Osteocyte (in vitro differentiated cells): ENCODE measurements at places on chromosomes 1 and 21.

DNA sequence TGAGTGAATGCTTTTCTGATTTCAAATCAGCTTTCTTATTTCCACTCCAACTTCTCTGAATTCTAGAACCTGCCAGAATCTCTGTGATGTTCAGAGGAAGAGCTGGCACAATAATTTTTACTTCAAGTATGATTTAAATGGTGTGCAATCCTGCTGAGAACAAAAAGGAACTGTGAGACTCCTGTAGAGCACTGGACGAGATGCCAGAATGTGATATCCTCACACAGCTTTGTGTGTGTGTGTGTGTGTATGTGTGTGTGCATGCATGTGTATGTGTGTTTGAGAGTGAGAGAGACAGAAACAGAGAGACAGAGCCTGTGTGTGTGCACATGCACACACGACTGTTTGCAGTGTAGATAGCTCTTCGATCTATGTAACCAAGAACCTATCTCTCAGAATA is 713.6 kb upstream of the ZP4 start:
- no peaks in the 10 kb centered on the region for H3K27me3 ChIP-seq
- H3K4me3 ChIP-seq = no peak overlapping the region
- no peaks in the 10 kb centered on the region for H3K4me1 ChIP-seq
- no peak for DNase-seq
- H3K36me3 ChIP-seq = no peaks in the 10 kb centered on the region
- no peak overlapping the region for H3K27ac ChIP-seq

DNA sequence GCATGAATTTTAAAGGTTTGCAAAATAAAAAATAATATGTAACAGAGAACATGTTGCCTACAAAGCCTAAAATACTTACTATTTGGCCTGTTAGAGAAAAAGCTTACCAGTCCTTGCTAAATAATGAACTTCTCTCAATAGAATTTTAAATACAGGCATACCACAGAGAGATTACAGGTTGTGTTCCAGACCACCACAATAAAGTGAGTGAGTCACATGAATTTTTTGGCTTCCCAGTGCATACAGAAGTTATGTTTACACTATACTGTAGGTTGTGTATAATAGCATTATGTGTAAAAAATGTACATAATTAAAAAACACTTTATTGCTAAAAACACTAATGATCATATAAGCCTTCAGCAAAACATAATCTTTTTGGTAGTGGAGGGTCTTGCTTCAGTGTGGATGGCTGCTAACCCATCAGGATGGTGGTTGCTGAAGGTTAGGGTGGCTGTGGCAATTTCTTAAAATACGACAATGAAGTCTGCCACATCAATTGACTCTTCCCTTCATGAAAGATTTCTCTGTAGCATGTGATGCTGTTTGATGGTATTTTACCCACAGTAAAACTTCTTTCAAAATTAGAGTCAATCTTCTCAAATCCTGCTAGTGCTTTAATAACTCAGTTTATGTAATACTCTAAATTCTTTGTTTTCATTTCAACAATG is 48.6 kb downstream of the SCYL3 start:
- H3K27ac ChIP-seq = no peak overlapping the region
- H3K27me3 ChIP-seq = no peaks in the 10 kb centered on the region
- H3K4me3 ChIP-seq = no peak overlapping the region
- H3K4me1 ChIP-seq = no peaks in the 10 kb centered on the region
- peaks cover 54% of the 10 kb centered on the region for H3K36me3 ChIP-seq

- no peaks in the 10 kb centered on the region for H3K36me3 ChIP-seq
- no peak overlapping the region for H3K4me3 ChIP-seq
- peaks cover 8% of the 10 kb centered on the region for H3K27me3 ChIP-seq
- no peak for DNase-seq
- H3K4me1 ChIP-seq = no peaks in the 10 kb centered on the region
- no peak overlapping the region for H3K27ac ChIP-seq
These were observed 122.5 kb downstream of the ATG4C start for GRCh38 chr1:62906428-62906886.

DNA sequence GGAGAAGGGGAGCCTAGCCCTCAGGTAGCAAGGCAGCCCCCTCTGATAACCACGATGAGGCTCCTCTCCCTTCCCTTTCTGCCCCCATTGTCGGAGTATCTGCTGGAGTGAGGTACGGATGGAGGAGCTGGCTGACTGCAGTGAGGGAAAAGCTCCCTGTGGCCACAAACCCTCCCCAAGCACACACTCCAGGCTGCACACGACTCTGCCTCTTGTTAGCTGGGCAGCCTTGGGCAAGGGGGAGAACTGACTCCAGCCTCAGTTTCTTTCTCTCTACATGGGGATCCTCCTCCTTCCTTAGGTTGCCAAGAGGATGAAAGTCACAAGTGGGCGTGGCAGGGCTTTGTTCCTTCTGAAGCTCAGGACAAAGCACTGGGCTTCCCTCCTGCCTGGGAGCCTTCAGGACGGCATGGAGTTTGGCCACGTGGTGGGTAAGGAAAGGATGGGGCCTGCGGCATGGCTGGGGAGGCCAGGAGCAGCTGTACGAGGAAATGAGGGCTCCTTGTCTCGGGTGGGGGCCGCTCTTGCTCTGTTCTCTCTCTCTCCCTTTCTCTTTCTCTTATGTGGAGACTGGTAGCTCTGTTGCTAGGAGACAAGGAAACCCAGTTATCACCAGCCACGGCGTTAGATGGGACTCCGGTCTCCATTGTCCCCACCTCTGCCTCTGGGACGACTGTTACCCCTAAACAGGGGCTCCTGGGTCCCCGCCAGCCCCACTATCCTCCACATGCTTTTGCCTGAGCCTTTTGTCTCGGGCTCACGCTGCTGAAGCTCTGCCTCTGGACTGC is 39.7 kb downstream of the LRP8 start:
- peaks cover 9% of the 10 kb centered on the region for H3K4me1 ChIP-seq
- H3K27ac ChIP-seq = no peak overlapping the region
- DNase-seq = no peak
- no peak overlapping the region for H3K4me3 ChIP-seq

DNA sequence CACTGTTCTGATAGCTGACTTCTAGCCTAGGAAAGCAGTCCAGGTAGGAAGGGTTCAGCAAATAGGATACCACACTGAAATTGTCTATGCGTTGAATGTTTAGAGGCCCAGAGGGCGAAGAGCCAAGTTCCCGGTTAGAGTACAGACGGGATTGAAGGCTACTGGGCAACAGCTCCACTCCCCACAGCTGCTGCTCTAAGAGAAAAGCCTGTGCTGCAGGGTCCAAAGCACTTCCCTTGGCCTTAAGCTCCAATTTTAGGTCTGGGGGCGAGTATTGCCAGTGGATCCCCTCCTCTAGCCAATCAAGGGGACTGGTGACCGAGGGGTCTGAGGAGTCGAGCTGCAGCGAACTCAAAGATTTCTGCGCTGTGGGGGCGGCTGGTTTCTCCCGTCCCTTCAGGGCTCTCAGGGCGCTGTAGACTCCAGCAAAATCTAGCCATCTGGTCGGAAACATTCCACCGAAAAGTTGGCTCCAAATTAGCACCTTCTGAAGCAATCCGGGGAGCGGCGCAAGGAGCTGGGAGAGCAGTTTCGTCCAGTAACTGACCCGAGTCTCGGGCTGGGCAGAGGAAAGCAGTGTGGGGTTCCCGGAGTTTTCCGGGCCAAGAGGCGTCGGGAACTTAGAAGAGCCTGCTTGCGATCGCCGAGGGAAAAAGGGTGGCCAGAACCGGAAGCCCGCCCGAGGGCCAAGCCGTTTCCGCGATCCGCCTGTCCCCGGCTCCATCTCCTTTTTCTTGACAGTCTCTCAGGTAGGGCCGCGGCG is 748 bp downstream of the PPP1R15B start:
- peak overlapping the region; percentile 100 for H3K27ac ChIP-seq
- H3K4me3 ChIP-seq = peak overlapping the region; percentile 98

DNA sequence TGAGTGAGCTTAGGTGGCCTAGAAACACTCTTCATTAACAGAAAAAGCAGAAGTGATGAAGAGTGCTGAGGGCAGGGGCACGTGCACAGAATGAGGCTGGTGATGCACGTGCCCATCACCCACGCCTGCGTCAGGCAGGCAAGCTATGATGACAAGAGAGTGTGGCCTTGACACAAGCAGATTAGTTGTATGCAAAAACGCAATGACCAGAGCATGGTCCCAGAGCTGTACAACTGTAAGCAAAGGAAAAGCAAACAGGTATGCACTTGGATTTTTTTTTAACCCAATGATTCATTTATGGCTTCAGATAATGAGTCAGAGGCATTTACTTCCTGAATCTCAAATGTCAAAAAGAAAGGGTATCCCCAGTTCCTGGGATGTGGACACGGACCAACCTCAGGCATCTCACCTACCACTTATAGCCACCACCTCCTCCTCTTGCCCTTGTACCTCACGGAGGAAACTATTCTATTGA is 9.1 kb upstream of the TMEM61 start:
- no peak overlapping the region for H3K27ac ChIP-seq
- H3K4me1 ChIP-seq = peaks cover 13% of the 10 kb centered on the region
- DNase-seq = no peak
- H3K27me3 ChIP-seq = no peaks in the 10 kb centered on the region
- no peaks in the 10 kb centered on the region for H3K36me3 ChIP-seq

DNA sequence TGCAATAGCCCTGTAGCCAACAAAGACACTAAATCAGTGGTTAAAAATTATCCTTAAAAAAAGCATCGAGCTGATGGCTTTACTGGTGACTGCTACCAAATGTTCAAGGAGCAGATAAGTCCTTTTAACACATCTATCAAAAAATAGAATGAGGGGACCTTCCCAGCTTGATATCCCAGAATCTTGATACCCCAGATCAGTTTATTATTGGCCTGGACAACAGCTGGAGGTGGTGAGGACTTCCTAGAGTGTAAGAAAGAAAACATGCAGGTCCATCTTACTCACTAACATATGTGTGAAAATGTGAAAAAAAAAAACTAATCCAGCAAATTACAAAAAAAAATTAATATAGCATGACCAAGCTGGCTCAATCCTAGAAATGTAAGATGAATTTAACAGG is 21.3 kb downstream of the CHIT1 start:
- H3K4me3 ChIP-seq = no peak overlapping the region
- no peaks in the 10 kb centered on the region for H3K36me3 ChIP-seq
- H3K27me3 ChIP-seq = peaks cover 56% of the 10 kb centered on the region

DNA sequence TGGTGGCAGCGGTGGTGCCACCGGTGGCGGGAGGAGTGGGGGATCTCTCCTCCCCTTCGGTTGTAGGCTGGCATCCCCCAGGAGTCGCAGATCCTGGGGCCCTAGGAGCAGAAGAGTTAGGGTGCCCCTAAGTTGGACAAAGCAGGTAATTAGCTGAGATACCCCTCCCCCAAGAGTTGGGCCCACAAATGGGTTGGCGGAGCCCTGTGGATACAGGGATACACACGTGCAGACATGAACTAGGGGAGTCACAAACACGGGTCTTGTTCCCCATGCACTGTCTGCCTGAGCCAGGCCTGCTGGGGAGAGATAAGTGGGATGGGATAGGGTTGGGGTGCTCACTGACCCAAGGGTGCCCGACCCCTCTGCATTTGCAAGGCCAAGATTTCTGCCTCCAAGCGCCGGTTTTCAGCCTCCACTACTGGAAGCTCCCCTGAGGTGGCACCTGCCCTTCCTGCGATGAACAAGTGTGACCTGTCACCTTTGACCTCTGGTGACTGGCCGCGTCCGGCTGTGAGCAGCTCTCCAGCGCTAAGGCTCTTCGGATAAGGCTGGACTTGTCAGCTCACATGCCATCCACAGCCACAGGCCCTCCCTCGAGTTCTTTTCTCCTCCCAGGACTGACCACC is 1.8 kb downstream of the CCDC17 start:
- H3K4me1 ChIP-seq = no peaks in the 10 kb centered on the region
- H3K36me3 ChIP-seq = peaks cover 24% of the 10 kb centered on the region
- DNase-seq = no peak
- H3K4me3 ChIP-seq = no peak overlapping the region
- peak overlapping the region; percentile 34 for H3K27ac ChIP-seq

- peak overlapping the region; percentile 97 for H3K27ac ChIP-seq
- H3K4me3 ChIP-seq = peak overlapping the region; percentile 95
- H3K36me3 ChIP-seq = peaks cover 15% of the 10 kb centered on the region
These were observed 701 bp upstream of the MUTYH start for GRCh38 chr1:45340816-45341466.

DNA sequence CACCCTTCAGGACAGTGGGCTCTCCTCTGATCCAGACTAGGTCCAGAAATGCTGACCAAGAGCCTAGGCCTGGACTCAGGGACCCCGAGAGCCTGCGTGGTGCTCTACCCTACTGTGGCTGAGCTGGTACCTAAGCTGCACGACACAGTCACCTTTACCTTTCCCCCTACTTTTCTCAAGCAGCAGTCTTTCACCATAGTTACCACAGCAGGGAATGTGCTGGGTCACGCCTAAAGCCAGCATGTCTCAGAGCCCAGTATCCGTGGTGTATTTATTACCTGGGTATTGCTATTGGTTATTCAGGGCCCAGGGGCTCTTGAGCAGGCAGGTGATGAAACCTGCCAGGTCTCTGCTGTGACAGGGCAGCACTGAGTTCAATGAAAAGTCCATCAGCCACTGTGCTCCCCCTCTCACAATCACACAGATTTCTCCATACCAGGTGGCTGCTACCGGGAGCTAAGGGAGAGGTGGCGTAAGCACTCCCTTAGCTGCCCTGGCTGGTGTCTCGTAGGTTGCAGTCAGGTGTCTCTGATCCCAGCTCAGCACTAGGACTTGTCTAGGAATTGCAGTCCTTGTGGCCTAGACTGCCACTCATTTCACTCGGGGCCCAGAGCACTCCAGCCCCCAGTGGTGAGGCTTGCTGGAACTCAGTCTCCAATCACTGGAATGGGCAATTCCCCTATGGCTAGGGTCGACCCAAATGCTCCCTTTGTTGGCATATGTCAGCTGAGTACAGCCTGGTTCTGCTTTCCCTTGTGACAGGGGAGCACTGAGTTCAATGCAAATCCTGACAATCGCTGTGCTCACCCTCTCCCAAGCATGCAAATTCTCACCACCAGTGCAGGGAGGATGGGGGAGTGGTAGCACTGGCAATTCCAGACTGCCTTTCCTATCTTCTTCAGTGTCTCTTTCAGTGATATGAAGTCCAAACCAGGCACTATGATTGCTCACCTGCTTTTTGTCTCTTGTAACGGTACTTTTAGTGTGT is 128.7 kb downstream of the PHTF1 start:
- no peak overlapping the region for H3K4me3 ChIP-seq
- no peaks in the 10 kb centered on the region for H3K4me1 ChIP-seq
- no peaks in the 10 kb centered on the region for H3K27me3 ChIP-seq
- no peak for DNase-seq
- H3K36me3 ChIP-seq = peaks cover 24% of the 10 kb centered on the region

- H3K4me3 ChIP-seq = no peak overlapping the region
- H3K27ac ChIP-seq = no peak overlapping the region
- no peak for DNase-seq
- H3K27me3 ChIP-seq = peaks cover 49% of the 10 kb centered on the region
- H3K4me1 ChIP-seq = no peaks in the 10 kb centered on the region
- H3K36me3 ChIP-seq = no peaks in the 10 kb centered on the region
These were observed 36.8 kb upstream of the PLA2G2C start for GRCh38 chr1:20223106-20223505.

GRCh38 chr21:33266789-33267135 is 595 bp downstream of the IL10RB start:
- H3K27ac ChIP-seq = peak overlapping the region; percentile 86
- no peak for DNase-seq
- no peaks in the 10 kb centered on the region for H3K27me3 ChIP-seq
- H3K4me3 ChIP-seq = peak overlapping the region; percentile 89
- H3K4me1 ChIP-seq = peaks cover 25% of the 10 kb centered on the region

- no peak overlapping the region for H3K27ac ChIP-seq
- no peak for DNase-seq
- peaks cover 20% of the 10 kb centered on the region for H3K27me3 ChIP-seq
- no peak overlapping the region for H3K4me3 ChIP-seq
- peaks cover 28% of the 10 kb centered on the region for H3K4me1 ChIP-seq
These were observed 1.4 kb upstream of the COL9A2 start for GRCh38 chr1:40318476-40318875.
